ENCODE measurements at places on chromosomes 13 and 19. TPM values are rescaled to one million over a fixed set of nuclear protein-coding genes. Genes with fewer than 3 reads are reported as not detected.

The FGF9 gene
- total RNA-seq: 15.3 TPM

The PTPRH gene
- 4.5 TPM for total RNA-seq

The KCTD4 gene
- total RNA-seq: 2.1 TPM

The CFD gene
- total RNA-seq: 6.5 TPM

The CYP4F22 gene
- not detected for total RNA-seq

The IGFL1 gene
- not detected for total RNA-seq

The URAD gene
- not detected for total RNA-seq

The UNC13A gene
- 11.2 TPM for total RNA-seq

The LSR gene
- 2.0 TPM for total RNA-seq

The WIZ gene
- 12.1 TPM for total RNA-seq

- no peak for DNase-seq
Observed at GRCh38 chr19:4178990-4179389, 3.4 kb downstream of the SIRT6 start.

GRCh38 chr13:85603735-85604134 lies 195.5 kb downstream of the SLITRK6 start:
- no peak for DNase-seq

GRCh38 chr13:39847336-39847735 lies 191.9 kb downstream of the COG6 start:
- DNase-seq: no peak

DNA sequence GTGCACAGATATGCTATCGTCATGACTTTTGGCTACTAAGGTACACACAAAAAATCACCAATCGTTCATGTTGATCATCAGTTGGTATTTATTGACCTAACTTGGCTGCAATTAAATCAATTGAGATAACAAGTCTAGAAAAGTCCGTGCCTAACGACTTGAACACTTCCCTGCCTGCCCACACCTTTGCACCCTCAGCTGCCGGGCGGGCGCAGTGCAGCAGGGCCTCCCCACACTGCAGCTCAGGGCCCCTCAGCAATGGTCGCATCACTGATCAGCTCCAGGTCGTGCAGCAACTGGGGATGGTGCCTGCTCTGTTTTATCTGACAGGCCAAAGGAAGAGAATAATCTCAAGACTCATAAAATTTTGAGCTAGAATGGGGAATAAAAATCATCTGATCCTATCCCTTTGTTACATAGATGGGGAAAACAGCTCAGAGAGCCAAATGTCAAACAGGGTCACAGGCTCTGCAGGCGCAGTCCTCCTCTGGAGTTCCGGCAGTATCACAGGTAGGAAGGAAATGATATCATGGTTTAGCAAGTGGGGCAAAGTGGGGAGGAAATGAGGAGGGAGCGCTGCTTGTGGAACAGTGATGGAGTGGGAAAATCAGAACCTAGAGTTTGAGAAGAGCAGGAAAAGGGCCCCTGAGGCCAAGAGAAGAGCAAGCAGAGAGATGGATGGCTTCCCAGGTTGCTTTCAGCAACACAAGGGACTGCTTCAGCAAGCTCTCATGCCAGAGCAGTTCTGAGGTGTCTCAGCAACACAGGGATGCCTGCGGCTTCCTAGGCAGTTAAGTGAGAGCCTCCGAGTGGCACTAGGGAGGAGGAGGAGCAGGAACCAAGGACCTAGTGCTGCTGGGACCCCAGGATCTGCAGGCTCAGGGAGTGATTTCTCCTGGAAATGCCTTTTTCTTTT lies 57.5 kb downstream of the SLC7A1 start:
- DNase-seq: no peak

- DNase-seq: no peak
Observed at GRCh38 chr13:32802159-32802558, 214.1 kb upstream of the KL start.

- no peak for DNase-seq
Observed at GRCh38 chr13:71240911-71241310, 626.1 kb downstream of the DACH1 start.

DNA sequence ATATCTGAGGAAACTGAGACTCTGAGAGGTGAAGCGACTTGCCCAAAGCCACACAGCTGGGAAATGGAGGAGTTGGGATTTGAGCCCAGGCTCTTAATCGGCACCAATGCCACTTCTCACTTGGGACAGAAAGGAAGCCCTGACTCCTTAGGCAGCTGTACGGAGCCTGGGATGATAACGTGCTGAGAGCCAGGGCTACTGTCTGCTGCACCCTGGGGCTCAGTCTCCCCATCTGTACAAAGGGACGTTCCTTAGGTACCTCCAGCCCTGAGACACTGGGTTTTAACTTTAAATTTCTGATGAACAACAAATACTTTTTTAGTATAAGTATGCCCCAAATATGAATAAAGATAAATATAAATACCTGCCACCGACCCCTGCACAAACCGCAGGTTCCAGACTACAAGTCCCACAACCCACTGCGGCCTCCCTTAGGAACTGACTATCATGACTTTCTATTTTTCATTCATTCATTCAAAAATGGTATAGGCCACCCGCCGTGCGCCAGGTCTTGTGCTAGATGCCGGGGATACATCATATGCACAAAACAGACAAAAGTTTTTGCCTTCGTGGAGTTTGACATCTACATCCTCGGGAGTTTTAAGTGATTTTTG lies 776 bp upstream of the NCLN start:
- no peak for DNase-seq

- no peak for DNase-seq
Observed at GRCh38 chr13:99174533-99175100, 26.0 kb upstream of the UBAC2 start.

DNA sequence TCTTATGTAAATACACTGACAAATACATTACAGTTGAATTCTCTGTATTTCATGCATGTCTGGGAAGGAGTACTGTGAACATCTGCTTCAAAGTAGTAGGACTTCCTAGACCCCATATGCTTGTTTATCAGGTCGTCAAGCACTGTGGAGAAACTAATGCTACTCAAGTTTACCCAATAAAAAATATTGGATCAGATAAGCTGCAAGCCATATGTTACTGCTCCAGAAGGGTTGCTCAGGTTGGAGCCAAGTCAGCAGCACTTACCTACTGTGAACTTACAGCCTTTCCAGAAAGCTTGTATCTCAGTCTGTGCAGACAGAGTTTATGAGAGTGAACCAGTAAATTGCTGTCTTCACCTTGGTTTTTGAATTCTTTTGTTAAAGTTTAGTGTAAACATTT lies 36.2 kb downstream of the SLAIN1 start:
- no peak for DNase-seq

GRCh38 chr19:2573916-2574315 lies 98.0 kb downstream of the GADD45B start:
- DNase-seq: no peak

DNA sequence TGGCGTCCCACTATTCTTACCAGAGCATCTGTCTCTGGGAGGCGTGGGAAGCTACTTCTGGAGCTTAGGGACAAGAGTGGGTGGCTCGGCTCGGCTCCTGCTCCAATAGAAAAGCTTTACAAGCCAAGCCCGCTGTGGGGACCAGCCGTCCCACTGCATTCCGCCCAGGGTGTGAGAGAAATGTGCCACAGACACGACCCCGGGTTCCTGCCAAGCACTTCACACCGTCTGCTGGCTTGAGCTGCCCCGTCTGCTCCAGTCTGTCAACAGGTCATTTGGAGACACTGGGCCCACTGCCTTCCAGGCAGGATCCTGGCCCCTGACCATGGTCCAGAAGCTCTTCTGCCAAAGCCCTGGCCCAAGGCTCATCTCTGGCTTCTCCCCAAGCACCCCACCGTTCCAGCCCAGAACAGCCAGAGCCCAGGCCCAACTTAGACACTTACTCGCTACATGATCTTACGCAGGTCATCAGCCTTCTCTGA lies 6.5 kb upstream of the FKRP start:
- no peak for DNase-seq

DNA sequence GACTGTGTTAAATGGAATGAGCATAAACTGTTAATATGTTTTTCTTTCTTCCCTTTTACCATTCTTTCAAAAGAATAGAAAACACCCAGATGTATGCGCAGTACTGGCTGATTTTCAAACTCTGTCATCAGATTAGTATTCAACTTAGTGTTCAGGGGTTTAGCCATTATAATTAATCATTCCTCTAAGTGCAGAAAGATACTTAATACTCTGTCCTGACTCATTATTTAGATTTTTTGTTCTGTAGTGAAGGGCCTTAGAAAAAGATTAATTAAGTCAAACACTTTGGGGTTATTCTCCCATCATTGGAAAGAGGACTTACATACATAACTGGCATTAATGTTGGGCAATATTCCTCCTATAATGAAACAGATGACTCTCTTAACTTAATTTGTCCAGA lies 1316.7 kb upstream of the SLC10A2 start:
- peak; percentile 18 for DNase-seq

DNA sequence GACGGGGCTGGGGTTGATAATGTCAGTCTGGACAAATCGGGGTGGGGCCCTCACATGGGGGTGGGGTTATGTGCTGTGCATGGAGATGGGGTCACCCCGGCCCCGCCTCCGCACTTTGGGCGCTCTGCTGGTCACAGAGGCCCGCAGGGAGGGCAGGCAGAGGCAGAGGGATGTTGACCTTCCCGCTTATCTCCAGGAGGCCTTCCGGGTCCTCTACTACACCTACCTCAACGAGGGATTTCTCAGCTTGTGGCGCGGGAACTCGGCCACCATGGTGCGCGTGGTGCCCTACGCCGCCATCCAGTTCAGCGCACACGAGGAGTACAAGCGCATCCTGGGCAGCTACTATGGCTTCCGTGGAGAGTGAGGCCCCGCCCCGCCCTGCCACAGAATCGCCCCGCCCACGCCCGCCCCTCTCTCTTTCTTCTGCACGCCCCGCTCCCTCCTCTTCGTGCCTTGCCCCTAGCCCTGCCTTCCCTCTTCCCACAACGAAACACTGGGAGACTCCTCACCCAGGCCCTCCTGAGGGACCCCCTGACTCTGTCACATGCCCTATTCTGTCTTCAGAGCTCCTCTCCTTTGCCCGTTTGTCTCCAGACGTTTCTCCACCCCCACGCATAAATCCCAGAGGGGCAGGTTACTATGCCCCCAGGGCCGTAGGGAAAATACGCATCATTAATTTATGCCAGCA lies 32.8 kb downstream of the TMEM161A start:
- peak; percentile 59 for DNase-seq

GRCh38 chr19:4066682-4067395 lies at the start of gene ZBTB7A:
ZBTB7A (minus strand) TSS chr19:4066899; CDS start chr19:4055232, 11,667 bp downstream.
- peak; percentile 89 for DNase-seq

Data from spinal cord (tissue), 10 donors.